ENCODE measurements at places on chromosomes 7 and 10.
A peak's percentile ranks its signal among the peaks of the same experiment; 100 is the strongest.

DNA sequence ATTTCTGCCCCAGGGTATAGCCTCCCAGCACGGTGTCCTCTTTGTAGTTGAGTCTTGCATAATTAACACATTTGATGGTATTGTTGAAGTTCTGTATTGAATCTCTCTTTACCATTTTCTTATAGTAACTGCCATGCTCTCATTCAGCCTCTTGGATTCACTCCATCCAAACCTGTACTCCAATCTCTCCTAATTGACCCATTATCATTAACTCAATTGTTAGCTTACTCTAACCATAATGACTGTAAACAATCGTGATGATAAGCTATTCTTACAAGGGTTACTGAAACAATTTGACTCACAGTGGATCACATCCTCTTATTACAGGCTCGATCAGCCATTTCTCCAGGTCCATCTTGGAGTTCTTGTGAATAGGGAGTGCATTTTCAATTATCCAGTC lies 191.9 kb upstream of the AGK start:
- DNase-seq, result no peak

- no peak for DNase-seq
Observed at GRCh38 chr7:156988343-156989185, 21.9 kb downstream of the MNX1 start.

- DNase-seq, result no peak
Observed at GRCh38 chr10:131726076-131726880, 174.5 kb upstream of the PPP2R2D start.

- no peak for DNase-seq
Observed at GRCh38 chr10:132607491-132607890, 69.9 kb downstream of the INPP5A start.

DNA sequence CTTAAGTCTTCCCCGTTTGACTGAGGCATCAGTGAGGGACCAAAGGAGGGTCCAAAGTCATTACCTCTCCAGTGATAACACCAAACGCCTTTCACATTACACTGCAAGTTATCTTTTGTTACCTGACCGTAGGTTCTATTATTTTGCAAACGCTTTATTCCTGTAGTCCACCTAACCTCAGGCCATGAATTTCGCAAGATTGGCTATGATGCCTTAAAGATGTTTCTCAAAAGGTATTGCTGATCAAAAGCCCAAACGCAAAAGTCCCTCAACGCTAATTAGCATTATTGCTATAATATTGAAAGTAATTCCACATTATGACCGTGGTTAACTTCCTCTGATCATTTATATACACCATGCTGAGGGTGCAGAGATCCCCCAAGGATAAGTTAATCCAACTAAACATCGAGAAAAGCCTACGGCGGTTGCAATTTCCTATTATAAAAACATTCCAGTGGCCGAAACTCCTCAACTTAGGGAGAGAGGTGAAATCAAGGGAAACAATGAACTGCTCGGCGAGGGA lies 649 bp downstream of the DNA2 start:
- DNase-seq, result peak; percentile 34

DNA sequence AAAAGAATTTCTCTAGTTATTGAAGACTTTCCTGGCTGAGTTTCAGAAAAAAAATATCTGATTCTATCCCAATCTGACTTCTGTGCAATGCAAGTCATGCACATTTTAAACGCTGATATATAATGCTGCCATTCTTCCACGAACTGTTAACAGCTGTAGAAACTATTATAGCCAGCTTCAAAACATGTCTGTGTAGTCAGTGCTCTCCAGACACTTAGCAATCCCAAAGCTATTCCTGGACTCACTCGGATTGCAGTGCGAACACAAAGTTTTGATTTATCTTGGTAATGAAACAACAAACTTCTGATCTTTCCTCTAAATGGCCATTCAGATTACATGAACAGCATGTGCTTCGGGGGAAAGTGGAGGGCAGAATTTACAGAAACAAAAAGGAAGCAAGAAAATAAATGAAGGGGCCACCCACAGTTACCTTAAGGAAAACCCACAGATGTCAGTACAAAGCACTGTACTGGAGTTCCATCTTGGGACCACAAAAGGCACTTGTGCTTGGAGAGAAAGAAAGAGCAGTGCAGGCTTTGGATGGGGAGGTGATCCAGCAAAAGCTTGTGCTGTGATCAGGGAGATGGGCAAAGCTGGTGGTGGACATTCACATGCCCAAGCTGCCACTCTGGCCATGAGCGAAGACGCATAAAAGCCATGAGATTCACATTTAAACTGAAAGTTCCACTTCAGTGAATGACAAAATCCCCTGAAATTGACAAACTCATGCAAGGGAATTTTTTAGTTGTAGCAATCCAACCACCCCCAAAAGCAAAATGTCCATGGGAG lies 32.1 kb upstream of the ADO start:
- no peak for DNase-seq

DNA sequence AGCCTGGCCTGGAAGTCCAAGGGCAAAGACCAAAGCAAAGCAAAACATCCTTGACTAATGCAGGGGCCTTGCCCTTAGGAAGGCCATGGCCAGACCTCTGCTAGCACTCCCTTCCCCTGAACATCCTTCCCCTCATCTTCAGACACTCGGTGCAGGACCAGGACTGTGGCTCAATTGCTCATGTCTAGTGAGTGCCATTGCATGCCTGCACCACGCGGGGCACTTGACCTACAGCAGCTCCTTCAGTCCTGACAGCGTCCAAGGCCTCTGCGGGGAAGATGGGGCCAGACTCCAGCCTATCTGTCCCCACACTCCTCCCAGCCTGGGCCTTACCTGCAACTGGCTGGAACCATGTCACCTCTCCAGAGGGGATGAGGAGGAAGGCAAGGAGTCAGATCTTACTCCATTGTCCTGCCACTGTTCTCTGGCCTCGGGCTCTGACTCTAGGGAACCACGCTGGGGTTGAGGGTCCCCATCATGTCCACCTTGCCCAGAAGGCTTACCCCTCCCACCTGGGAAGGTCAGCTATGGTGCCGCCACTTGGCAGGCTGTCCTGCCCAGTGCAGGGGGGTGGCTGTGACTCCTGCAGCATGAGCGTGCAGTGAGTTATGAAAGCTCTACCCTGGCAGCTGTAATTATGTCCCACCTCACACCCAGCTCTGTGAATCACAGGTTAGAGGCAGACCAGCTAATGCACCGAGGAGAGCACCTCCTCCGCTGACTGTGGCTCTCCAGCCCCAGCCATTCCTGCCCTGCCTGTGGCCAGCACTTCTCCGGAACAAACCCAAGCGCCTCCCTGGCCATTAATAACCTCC lies 16.1 kb downstream of the DRGX start:
- DNase-seq, result no peak

DNA sequence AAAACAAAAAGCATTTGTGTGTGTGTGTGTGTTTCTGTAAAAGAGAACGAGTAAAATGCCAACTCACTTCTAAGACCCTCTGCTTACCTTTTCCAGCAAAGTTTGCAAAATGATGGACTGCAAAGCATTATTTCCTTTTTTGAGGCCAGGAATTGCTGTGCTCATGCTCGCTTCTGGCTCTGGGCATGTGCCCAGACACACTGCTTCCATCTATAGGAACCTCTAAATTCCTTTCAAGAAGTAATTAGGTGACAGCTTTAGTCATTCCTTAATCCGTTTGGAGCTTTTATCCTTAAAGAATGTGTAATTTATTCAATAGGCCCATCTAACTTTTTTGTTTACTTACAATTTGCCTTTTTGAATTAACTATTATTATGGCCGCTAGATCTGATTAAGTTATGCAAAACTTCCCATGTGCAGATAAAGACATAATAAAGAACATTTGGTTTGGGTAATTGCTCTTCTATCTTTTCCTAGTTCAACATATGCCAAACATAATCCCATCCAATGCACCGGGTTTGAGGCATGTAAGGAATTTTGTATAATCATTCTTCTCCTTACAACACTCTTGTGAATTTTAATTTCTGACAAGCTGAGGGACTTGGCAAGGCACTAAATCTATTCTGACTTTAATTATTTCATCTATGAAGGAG lies 34.7 kb downstream of the A1CF start:
- DNase-seq, result no peak

GRCh38 chr7:34662058-34662708 lies 4.2 kb downstream of the NPSR1 start:
- DNase-seq, result no peak

- no peak for DNase-seq
Observed at GRCh38 chr10:42985436-42986316, 91.2 kb upstream of the RET start.

- peak; percentile 61 for DNase-seq
Observed at GRCh38 chr7:120867932-120868331, 10.0 kb upstream of the TSPAN12 start.

- no peak for DNase-seq
Observed at GRCh38 chr10:5905854-5906507, 15.9 kb downstream of the FBH1 start.

DNA sequence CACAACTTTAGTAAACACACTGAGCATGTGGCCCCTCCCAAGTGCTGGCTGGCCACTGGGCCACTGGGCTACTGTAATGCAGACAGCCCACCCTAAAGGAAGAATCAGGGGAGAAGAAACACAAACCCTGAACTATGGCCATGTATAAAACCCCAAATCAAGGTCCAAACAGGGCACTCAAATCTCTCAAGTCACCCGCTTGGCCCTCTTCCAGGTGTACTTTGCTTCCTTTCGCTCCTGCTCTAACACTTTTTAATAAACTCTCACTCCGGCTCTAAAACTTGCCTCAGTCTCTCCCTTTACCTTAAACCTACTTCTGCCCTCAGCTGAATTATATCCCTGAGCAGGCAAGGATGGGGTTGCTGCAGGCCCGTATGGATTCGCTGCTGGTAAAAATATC lies 72.6 kb downstream of the TPK1 start:
- no peak for DNase-seq

DNA sequence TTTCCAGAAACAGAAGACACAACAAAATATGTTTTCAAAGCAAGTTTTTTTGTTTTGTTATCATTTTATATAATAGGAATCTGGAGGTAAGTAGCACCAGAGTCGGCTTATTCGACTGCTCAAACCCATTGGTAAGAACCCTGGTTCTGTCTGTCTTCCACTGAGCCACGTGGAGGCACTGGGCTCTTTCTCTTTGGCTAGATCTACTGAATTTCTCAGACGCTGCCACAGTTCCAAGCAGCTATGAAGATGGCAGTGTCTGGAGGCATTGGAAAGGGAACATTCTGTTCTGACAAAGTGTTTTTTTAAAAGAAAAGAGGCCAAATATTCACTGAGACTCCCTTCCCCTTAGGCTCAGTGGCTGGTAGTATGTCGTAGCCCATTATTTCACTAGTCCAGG lies 338.8 kb downstream of the NRG3 start:
- no peak for DNase-seq

DNA sequence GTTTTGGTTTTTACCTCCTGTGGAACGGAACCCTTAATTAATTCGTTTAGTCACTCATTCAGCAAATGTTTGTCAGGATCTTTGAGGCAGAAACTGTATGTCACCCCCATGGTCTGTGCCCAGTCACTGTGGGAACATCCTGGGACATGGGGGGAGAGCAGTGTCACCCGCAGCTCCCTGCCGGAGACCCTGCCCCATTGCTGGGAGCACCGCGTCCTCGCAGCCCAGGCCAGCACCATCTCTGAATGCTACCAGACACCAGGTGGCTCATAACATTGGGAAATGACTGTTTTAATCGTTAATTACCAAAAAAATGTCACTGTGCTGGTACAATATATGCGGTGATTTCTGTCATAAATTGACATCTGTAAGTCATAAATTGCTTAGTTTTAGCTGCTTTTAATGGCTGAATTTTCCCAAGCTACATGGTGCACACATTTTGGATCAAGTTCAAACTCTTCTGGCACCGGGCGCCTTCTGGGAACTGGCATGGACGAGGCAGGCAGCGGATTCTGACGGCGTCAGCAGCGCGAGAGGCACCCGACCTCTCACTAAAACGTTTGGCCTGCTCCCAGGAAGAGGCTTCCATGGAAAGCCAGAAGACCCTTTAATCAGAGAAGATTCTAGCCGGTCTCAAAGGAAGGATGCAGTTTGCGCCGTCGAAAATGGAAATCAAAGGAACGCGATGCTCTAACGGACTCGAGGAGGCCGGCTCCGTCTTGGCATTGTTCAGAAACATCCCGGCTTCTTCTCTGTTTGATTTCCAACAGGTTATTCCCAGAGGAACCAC lies 184.2 kb downstream of the ADARB2 start:
- DNase-seq, result no peak

- DNase-seq, result peak; percentile 74
Observed at GRCh38 chr10:29804025-29804852, 169.5 kb upstream of the SVIL start.

GRCh38 chr10:75303045-75303777 lies 67.5 kb upstream of the COMTD1 start:
- DNase-seq, result no peak

DNA sequence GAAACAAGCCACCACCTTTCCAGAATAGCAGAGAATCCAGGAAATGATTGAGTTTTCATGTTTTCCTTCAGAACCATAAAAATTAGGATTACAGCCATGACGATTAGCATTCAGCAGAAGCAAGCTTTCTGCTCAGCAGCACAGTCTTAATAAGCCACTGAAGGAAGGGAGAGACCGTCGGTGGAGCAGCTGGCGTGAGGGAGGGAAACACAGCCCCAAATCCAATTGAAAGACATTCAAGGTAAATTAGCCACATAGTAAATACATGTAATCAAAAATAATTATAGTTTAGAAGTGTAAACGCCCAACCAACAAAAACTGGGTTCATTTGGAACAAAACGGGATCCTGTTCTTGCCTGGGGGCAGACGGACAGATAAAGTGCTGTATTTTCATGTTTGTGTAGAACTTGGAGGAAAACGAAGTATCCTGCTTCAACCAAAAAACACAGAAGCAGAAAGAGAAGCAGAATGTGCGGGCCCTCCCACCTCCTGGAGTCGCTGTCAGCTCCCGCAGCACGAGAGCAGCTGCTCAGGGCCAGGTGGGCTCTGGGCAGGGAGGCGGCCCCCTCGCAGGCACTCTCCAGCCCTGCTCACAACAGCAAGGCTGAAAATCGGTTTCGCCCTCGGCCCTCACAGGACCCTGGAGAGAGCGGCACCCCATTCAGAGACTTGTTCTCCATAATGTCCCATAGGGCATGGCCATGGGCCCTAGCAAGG lies 84.9 kb downstream of the TCERG1L start:
- DNase-seq, result no peak

- no peak for DNase-seq
Observed at GRCh38 chr7:4277936-4278335, 404.2 kb upstream of the FOXK1 start.

- no peak for DNase-seq
Observed at GRCh38 chr7:108528183-108528712, 2.3 kb upstream of the PNPLA8 start.

DNA sequence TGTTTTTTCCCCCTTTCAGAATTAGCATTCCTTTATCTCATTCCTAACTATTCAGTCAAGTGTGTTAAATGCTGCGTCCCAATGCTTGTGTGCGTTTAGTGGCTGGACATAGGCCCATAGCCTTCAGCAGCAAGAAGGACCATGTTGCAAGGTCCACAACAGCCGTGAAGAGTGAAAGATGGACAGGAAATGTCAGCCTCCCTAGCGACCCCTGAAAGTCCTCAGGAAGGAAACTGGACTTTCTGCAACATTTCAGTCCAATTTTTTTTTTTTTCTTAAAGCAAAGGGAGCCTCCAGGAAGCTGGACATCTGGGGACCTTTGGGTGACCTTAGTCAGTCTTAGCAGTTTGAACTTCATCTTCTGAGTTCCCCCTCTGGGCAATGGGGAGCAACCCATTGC lies 550.7 kb upstream of the MGMT start:
- no peak for DNase-seq
